ENCODE measurements at places on chromosomes 7 and 10.

GRCh38 chr10:32350811-32351350 is 3.9 kb upstream of the EPC1 start:
- no peak for DNase-seq

GRCh38 chr7:44477063-44477830 is 13.2 kb downstream of the NUDCD3 start:
- DNase-seq: peak; percentile 13

DNA sequence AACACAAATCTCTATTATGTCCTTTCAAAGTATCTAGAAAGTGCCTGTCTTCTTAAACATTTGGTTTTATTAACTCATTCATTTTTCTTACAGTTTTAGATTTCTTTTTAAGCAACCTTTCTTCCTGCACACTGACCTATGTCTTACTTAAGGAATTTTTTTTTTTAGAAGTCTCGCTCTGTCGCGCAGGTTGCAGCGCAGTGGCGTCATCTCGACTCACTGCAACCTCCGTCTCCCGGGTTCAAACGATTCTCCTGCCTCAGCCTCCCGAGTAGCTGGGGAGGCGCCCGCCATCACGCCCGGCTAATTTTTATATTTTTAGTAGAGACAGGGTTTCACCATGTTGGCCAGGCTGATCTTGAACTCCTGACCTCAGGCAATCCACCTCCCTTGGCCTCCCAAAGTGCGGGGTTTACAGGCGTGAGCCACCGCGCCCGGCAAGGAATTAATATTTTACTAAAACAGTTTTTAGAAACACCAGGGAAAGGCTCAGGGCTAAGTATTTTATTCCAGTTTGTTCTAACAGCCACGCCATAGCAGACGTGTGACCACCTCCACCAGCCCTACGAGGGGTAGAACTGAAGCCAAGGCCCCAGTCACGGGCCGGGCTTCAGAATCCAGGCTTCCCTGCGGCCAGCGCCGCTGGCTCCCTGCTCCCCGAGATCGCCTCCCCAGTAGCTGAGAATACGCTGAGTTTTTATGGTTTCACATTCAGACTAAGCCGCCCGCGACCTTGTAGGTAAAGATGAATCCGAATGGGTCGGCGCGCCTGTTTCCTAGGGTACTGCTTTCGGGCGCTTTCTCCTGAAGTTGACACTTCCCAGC is 941 bp upstream of the LUC7L2 start:
- DNase-seq: no peak

DNA sequence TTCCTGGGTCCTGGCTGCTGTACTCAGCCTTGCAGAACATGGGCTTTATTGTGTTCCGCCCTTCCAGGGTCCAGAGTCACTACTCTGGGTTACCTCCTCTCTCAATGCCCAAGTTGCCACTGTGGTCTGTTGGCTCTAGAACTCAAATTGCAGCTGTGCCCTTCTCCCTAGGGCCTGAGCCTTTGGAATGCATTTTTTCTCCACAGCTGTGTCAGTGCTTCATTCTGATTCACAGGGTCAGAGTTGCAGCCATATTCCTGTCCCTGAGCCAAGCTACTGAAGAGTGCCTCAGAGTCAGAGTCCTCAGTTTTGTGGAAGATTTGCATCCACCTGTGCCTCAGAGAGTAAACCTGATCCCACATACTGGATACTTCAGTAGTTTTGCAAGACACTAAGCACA is 167.5 kb downstream of the ITGB1 start:
- no peak for DNase-seq

GRCh38 chr7:156829669-156830336 is 63.2 kb downstream of the LMBR1 start:
- no peak for DNase-seq

GRCh38 chr7:26328498-26329390 is 37.1 kb downstream of the SNX10 start:
- no peak for DNase-seq

GRCh38 chr7:146119002-146119401 is 2.4 kb downstream of the CNTNAP2 start:
- DNase-seq: no peak

DNA sequence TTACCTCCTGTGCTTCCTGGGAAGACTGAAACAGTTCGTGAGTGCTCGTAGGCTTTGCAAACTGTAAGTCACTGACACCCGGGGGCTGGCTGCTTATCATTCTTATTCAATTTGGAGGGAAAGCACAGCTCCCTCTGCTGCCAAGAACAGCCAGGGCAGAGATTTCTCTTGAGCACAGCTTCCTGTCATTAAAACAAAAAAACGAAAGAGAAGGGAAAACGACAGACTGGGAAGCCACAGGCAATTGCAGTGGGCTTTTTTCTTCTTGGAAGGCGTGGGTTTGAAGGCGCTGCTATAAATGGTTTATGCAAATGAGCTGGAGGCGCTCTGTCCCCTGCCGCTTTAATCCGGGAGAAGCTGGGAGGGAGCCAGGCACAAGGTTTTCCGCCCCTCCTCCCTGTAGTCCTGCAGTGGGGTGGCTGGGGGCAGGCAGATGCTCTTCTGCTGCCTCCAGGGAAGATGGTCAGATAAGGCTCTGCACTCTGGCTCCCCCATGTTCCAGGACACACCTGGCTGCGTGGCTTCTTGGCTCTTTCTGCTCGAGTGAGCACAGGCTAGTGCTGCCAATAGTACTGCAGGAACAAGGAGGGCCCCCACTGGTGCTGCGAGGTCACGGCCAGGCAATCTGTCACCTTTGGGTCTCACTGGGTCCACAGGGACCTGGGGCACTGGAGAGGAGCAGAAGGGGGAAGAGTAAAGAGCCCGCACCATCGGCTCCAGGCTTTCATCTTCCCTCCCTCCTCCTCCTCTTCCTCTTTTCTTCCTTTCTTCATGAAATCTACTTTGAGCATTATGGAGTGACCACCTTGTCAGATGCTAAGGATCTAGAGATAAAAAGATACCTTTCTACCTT is 49.5 kb downstream of the NEURL1 start:
- DNase-seq: peak; percentile 66

DNA sequence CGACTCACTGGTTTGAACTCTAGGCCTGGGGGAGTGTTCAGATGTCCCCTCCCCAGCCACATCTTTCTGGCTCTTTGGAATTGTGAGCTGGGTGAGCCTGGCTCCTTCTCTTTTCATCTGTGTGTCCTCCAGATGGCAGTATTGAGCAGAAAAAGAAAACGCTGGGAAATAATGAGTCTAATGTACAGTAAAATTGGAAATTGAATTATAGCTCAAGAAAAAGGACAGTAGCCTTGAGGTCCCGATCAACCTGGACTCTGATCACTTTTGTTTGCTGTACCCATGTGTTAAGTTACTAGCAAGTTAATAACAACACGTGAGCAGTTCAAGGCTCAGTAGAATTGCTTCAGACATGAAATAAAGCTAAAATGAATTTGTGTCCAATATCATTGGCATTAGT is 77.9 kb downstream of the SNX10 start:
- DNase-seq: peak; percentile 36

DNA sequence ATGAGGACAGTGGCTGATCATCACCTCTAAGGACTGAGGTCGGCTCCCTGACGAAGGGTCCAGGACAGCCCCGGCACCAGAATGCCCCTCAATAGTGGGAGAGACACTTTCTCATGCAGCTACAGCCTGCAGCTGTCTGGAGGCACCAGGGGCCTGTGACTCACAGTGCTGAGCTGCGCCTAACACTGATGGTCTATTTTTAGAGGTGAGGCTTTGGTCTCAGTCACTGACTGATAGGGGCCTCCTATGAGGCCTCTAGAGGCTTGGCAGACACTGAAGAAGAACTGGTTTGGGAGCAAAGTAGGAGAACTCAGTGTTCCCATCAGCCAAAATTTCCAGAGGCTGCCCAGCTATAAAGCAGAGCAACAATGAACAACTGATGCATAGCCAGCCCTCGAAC is 130.1 kb downstream of the COBL start:
- DNase-seq: no peak

- DNase-seq: no peak
Observed at GRCh38 chr7:1705856-1706255, 35.8 kb downstream of the ELFN1 start.

DNA sequence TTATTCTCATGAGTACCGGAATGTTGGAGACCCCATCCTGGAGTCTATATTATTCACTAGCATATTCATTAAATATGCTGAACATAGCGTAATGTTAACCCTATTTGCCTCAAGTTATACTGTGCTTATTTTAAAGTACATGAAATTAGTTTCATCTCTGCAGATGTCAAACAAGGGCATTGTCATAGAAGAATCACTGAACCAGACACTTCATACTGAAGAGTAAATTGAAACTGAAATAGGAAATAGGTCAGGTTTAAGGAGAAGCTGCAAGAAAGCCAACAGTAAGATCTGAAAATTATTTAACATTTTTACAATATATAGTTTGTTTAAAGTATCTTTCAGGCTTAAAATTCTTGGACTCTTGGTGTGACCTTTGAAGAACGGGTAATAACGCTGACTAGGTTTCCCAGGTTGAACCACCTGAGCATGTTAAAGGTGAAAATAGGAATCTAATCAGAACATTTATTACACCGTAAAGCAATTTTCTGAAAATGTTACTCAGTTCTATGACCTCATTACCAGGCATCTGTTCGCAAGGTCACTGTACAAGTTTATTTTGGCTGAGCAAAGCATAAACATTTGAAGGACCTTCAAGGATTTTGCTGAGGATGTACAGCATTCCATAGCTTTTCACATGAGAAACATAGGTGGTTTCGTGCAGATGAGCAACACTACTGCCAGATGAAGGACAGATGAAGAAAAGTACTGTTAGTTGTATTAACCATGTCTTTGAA is 82.7 kb downstream of the REEP3 start:
- no peak for DNase-seq

DNA sequence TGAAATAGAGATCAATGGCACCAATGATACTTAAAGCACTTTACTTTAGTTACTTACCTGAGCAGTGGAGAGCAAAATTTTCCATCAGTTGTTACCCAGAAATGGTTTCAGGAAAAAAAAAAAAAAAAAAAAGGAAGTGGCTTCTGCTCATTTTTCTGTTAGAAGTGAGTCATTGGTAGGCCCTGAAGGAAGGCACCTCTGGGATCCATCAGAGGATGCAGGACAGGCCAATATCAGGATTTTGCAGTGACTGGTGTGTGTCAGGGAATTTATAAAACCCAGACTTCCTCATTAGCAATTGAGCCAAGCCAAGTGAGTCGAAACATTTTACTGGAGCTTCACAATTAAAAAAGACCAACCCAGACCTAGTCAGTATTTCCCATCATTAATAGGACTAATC is 2.3 kb upstream of the SMIM30 start:
- DNase-seq: no peak

DNA sequence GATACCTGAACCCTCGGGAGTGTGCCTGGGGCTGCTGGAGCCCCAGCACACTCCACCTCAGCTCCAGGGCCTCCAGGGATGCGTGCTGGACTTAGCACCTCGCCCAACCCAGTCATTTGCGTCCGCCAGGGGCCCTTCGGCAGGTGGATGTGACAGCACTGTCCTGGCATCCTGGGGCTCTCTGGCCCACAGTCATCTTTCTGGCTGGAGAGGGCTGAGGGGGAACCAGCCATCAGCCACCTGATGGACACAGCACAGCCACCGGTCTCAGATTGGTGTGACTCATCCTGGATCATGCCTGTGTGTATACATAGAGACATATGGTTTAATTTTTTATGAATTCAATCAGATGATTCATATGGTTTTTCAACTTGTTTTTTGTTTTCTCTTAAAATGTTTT is 11.1 kb downstream of the ZNF775 start:
- DNase-seq: no peak

DNA sequence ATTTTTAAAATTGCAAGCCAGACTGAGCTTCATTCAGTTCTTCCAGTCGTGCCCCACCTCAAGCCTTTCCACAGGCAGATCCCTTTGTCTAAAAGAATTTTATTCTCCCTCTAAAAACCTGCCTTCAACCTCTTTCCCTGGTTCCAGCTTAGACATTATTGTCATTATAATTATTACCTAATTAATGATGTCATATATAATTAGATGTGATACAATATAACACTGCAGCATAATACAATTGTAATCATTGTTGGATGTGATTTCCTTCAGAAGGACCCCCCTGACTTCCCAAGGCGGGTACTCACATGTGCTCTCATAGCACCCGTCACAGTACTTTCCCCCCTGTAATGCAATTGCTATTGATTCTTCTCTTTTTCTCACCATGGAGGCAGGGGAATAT is 88.6 kb downstream of the GPAM start:
- DNase-seq: no peak

GRCh38 chr7:49425277-49425818 is 348.1 kb upstream of the VWC2 start:
- DNase-seq: no peak

- no peak for DNase-seq
Observed at GRCh38 chr10:69576334-69577011, 3.3 kb upstream of the NEUROG3 start.

DNA sequence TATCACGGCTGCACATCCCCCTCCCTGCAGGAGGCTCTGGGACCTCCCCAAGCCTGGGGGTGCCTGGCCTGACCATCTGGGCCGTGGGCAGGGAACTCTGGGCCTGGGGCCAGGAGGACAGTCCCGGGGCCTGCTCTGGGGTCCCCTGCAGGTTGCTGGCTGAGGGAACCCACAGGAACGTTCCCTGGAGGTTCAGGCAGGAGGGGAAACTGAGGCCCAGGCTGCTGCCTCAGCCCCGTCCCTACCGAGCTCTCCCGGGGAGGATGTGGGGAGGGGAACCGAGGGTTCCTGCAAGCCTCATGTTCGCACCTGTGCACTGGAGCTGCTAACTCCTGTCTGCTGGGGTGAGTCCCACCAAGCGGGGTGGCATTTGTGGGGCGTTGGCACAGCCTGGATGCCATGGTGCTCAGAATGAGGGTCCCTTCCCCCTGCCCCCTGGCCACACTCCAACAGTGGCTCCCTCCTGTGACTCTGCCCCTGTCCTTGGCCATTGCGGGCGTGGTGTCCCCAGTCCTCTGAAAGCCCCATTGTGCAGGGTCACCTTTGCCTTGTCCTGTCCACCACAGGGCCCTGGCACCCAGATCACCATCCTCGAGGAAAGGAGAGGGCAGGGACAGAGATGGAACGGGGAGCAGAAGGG is 9.4 kb downstream of the ELFN1 start:
- no peak for DNase-seq

- DNase-seq: no peak
Observed at GRCh38 chr7:28410628-28411531, 1.4 kb upstream of the CREB5 start.

GRCh38 chr10:5449823-5450222 is 37.5 kb downstream of the NET1 start:
- no peak for DNase-seq

DNA sequence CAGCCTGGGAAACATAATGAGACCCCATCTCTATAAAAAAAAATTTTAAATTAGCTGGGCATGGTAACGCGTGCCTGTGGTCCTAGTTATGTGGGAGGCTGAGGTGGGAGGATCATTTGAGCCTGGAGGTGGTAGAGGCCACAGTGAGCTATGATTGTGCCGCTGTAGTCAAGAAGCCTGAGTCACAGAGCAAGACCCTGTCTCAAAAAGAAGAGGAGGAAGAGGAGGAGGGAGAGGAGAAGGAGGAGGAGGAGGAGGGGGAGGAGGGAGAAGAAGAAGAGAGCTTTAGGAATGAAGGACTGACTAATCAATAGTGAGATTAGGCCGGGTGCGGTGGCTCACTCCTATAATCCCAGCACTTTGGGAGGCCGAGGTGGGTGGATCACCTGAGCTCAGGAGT is 111.8 kb upstream of the KMT2E start:
- DNase-seq: no peak

GRCh38 chr7:45343746-45344145 is 186.2 kb downstream of the RAMP3 start:
- DNase-seq: no peak

- DNase-seq: no peak
Observed at GRCh38 chr7:26186364-26187311, 13.9 kb downstream of the HNRNPA2B1 start.
